ENCODE measurements at places on chromosomes 3 and 15.
A peak's percentile ranks its signal among the peaks of the same experiment; 100 is the strongest.

GRCh38 chr15:47500842-47501241 lies 216.5 kb upstream of the SEMA6D start:
- no peak for DNase-seq

- DNase-seq = no peak
Measured at GRCh38 chr3:15711281-15711680, 86.5 kb downstream of the ANKRD28 start.

- DNase-seq = no peak
Measured at GRCh38 chr3:36197151-36197550, 183.2 kb upstream of the STAC start.

DNA sequence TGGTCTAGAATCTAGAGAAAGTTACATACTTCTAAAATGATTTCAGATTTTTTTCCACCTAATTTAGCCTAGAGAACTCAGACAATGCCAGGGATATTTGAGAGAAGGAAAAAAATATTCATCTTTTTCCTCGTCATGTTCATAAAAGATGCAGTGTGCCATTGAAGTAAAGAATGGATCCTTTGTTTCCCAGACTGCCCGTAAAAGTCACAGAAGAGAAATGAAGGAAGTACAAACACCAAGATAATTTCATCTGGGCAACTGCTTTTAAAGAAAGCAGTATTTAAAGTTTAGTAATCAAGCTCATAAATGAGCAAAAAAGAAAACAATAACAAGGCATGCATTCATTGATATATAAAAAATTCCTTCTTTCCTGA lies 47.2 kb downstream of the TTC23 start:
- no peak for DNase-seq

DNA sequence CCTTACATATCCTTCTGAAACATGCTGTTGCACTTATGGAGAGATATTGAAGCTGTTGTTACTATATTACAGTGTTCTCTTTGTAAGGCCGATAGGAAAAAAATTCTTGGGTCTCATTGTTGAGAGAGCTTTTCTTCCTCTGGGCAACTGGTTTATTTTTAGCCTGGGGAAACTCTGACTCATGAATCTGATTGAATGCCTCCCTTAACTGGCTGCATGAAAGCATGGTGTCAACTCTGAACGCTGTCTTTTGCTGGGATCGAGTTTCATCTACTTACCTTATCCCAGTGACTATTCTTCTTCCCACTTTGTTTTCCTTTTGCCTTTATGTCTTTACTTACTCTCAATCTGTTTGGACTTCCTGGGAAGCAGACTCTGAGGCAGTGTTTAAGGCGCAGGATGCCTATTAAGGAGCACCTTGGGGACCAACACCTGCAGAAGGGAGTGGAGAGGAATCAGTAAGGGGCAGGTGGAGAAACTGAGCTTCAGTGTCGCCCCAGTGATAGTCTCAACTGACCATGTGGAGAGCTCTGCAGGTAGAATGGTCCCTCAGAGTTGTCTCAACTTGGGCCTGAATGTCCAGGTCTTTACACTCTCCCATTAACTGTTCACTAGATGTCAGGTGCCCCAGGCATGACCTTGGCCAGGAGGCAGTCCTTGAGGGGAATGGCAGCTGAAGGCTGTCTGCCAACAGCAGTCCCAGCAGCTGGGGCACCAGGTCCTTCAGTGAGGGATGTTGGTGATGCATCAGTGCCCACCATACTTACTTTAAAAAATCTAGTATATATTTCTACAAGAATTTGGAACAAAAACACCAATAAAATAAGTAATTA lies 88.9 kb upstream of the CCNL1 start:
- no peak for DNase-seq

DNA sequence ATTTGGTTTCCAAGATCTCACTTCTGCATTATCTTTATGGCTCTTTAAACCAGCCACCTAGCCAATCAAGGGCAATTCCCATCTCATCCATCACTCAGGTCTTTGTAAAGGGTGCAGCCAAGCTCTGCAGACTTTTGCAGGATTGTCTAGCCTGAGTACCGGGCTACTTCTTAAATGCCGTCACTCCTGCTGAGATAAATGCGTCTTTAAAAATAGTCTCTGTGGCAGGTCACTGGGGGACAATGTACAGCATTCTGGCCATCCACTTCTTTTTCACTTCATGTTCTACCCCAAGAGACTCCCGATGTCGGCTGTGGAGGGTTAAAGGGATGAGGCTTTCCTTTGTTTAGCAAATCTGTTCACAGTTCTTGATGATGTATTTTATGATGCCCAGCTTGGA lies 194.7 kb downstream of the SV2B start:
- DNase-seq = no peak

- no peak for DNase-seq
Measured at GRCh38 chr15:51128701-51129100, 34.0 kb upstream of the TNFAIP8L3 start.

DNA sequence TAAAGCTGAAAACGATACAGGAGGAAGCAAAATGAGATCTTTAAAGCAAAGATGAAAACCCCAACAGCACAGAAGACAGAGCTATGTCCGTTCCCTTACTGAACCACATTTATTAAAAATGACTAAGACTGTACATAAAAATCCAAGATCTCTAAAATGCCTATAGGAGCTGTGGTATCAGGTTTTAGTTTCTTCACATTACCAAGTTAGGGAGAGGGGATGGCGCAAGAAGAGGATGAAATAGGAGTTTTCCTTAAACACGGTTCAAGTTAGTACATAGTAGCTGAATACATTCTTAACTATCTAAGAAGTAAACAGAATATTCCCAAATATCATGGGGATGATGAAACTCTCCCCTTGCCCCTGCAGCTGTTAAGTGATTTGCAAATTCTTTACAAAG lies 6.3 kb downstream of the EOMES start:
- no peak for DNase-seq

DNA sequence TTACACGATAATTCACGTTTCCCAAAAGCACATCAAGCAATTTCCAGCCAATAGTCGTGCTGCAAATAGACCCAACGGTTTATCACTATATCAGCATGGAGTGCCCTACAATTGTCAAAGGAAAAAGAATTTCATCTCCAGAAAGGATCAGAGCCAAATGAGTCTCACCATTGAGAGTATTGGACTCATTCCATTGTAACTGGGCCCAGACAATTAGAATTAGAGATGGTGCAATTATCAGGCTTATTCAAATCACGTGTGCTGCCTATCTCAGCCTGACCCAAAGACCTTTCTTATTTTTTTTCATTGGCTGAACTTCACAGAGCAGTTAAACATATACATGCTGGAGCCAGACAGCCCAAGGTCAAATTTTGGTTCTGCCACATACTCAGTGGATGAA lies 87.0 kb upstream of the LRTM1 start:
- DNase-seq = no peak

DNA sequence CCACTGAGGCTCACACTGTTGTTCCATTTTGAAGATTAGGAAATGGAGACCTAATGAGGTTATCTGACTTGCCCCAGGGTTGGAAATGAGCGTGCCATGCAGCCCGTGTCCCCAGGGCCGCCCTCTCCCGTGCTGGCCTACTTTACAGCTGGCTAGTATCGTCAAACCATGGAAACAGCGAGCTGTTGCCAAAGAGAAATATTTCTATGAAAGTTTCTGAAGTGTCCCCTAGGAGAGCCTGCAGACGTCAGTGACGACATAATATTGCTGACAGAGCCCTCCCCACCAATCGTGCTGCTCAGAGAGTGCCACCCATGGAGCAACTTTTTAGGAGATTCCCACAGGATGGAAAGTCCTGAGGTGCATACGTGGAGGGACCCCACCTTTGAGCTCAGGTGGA lies 11.2 kb upstream of the FAM174B start:
- no peak for DNase-seq

GRCh38 chr15:98503970-98504369 lies 144.4 kb upstream of the IGF1R start:
- DNase-seq = no peak

DNA sequence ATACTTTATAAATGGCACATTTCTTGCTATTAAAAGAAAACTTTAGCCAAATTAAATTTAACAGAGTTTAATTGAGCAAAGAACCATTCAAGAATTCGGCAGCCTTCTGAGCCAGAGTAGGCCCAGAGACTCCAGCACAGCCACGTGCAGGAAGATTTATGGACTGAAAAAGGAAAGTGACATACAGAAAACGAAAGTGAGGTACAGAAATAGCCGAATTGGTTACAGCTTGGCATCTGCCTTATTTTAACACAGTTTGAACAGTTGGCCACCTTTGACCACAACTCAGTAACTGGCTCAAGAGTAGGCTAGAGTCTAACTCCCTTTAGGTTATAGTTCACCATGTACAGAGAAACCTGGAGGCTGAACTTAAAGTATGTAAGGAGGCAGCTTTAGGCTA lies 17.6 kb downstream of the CFAP44 start:
- no peak for DNase-seq

DNA sequence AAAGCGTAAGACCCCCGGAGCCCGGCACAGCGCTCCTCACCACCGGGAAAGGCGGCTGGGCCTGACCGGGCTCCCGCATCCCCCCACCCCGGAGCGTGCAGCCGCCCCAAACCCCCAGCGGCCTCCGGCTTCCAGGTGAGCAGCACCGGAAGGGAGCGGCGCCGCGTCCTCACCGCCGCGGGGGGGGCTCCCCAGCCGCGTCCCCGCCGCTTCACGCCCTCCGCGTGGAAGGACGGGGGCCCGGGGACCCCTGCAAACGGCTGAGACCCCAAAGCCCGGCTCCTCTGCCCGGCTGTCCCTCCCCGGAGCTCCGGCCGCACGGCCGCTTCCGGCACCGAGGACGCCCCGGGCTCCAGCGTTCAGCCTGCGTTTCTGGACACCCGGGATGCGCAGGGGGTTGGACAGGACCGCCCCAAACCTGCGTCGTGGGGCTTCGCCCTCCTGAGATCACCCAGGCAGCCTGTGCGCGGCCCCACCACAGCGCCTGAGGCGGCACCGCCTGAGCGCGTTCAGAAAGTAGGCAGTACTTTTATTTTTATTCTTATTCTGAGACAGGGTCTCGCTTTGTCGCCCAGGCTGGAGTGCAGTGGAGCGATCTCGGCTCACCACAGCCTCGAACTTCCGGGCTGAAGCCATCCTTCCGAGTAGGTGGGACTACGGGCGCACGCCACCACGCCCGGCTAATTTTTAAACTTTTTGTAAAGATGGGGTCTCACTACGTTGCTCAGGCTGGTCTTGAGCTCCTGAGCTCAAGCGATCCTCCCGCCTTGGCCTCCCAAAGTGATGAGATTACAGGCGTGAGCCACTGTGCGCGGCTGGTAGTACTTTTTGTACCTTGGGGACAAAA lies 51.6 kb upstream of the BLM start:
- peak; percentile 53 for DNase-seq

DNA sequence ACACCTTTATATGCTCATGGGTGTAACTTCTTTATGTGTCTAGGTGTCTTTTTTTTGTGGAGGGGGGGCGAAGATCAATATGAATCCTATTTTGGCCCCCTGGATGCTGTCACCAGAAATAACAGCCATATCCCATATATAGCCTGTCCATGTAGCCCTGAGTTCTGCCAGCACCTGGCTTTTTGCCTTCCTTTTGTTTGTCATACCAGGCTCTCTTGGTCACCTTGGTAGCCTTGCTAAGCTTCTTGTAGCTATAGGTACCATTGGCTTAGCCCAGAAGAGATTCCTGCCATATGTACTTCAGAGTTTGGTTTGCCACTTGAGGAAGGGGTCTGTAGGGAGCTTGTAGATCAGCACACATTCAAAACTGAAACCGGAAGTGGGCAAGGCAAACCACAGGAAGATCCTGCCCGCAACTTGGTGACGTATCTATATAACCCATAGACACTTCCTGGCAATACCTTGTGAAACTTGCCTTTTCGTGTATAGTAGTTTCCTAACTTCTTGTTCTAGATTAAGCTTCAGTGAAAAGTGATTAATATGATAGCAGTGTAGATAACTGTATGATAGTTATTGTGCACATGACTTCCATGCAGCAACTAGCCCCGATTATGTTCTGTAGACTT lies 11.9 kb downstream of the RASA2 start:
- DNase-seq = peak; percentile 97

DNA sequence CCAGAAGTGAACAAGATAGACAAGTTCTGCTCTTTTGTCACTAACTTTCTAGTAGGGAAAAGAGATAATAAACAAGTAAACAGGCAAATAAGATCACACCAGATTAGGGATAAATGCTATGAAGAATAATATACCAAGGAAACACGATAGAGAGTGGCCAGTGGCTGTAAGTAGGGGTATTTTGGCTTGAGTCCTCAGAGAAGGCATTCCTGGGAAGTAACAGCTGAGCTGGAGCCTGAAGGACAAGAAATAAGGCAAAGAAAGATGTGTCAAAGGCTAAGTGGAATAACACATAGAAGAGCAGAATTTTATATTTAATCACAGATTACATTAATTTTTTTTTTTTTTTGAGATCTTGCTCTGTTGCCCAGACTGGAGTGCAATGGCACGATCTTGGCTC lies 366.2 kb downstream of the ZIC1 start:
- DNase-seq = no peak

- no peak for DNase-seq
Measured at GRCh38 chr3:125072749-125073389, 17.1 kb upstream of the HEG1 start.

DNA sequence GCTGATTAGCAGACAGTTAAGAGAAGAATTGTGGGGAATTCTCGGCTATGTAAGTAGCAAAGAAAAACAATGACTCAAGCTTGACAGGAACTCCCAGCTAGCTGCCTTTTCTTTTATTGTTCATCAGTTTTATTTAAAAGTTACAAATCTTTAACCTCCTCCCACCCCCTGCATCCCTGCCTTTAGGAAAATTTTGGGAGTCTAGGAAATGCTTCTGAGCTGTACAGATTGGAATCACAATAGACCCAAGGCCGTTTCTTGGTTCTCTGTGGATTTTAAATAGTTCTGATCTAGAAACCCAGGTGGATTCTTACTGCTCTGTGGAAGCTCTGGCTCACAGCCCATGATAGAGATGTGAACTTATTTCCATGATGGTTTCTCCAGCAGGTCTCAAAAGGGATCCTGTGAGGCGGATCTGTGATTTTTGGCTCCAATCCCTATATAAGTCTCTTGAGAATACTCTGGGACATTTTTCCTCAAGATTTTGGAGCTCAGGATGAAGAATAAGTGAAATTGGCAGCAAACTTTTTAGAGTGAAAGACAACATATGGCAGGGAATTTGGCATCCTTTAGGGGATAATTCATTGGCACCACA lies 312.3 kb downstream of the EPHA3 start:
- no peak for DNase-seq

- DNase-seq = no peak
Measured at GRCh38 chr3:30770387-30770786, 124.1 kb downstream of the GADL1 start.

DNA sequence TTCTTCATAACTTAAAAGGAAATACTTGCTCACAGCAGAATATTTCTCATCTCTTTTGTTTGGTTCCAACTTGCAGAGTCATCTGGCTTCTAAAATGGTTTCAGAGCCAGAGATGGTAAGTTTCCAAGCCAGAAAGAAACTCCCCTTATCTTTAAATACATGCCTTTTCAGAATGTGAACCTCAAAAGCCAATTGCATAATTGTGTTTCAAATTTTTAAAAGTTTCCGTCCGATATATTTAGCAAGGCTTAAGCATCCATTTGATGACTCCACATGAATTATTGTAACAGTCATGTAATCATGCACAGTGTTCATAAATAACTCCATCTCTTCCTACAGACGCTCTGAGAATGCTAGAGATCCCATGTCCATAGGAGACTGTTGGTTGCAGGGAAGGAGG lies 40.6 kb upstream of the C3orf80 start:
- no peak for DNase-seq

- DNase-seq = no peak
Measured at GRCh38 chr3:61233746-61234145, 17.5 kb downstream of the FHIT start.
